ENCODE measurements at places on chromosomes 6 and 20.

- DNase-seq = no peak
Observed at GRCh38 chr6:93218096-93218495, 201.3 kb downstream of the EPHA7 start.

DNA sequence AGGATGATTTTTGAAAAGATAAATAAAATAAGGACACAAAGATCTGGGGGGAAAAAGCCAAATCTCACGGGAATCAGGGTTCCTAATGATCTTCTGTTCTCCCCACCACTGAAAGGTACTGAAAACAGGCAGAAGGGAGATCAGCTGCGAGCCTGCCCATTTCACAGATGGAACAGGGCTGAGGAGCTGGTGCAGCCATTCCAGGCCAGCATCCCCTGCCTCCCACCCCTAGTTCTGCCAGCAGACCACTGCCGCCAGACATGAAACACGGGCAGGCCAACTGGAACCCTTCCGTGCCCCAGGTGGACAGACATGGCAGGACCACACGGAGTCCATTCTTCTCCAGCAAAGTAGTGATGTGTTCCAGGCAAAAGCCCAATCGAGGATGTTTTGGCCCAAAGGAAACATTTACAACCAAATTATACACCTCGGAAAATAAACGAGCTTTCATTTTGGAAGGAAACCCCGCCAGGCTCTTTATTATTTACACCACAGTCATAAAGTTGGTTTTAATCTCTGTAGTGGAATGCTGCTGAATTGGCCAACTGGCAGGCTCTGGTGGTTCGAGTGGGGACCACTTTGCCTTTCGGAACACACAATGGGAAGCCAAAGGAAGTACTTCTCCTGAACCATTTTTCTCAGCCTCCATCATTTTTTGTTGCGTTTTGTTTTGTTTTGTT is 28.2 kb downstream of the ISM1 start:
- DNase-seq = no peak

- no peak for DNase-seq
Observed at GRCh38 chr6:66190858-66191257, 483.8 kb upstream of the EYS start.

DNA sequence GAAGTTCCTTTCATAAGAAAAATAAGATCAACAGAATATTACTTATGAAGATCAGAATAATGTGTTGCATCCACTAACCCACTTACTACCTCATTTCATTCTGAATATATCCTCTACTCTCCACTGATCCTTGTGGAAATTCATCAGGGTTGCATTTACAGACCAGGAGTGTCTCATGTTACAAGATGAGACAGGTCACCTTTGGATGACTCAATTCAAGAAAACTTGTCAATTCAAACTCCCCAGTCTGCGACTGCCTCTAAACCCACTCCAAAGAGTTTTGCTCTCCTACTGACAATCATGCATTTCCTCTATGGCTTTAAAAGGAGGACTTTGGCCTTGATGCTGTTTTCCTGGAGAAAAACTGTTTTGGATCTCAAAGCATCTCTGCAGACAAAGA is 68.4 kb downstream of the ID4 start:
- no peak for DNase-seq

- no peak for DNase-seq
Observed at GRCh38 chr6:15508441-15508871, 154.4 kb downstream of the DTNBP1 start.

GRCh38 chr6:162974685-162975084 is 246.9 kb downstream of the PACRG start:
- DNase-seq = no peak

DNA sequence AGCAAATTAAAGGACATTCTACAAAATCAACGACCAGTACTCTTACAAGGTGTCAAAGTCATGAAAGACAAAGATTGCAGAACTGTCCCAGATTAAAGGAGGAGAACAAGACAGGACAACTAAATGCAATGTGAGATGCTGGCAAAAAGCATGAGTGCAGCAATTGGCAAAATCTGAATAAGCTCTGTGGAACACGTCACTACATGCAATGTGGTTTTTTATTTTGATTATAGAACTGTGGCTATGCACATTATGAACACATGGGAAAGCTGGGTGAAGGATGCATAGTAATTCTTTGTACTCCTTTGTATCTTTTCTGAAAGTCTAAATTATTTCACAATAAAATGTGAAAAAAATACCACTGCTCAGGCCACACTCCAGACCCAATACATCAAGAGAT is 509.4 kb downstream of the KIF16B start:
- peak; percentile 13 for DNase-seq
